ENCODE measurements at places on chromosomes 5 and 9.

- DNase-seq, result no peak
Measured at GRCh38 chr9:131824953-131825495, 85.1 kb upstream of the RAPGEF1 start.

DNA sequence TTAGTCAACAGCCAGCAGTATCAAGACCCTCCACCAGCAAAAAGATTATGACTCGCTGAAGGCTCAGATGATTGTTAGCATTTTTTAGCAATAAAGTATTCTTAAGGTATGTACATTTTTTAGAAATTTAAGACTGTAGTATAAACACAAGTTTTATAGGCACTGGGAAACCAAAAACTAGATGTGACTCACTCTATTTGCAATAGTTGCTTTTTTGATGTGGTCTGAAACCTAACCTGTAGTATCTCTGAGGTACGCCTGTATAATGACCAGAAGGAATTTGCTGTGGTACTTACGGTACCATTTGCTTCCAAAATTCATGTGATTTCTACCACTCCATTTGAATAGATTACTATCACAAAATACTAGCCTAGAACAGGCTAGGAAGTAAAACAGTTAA lies 60.8 kb downstream of the WDR41 start:
- DNase-seq, result no peak

DNA sequence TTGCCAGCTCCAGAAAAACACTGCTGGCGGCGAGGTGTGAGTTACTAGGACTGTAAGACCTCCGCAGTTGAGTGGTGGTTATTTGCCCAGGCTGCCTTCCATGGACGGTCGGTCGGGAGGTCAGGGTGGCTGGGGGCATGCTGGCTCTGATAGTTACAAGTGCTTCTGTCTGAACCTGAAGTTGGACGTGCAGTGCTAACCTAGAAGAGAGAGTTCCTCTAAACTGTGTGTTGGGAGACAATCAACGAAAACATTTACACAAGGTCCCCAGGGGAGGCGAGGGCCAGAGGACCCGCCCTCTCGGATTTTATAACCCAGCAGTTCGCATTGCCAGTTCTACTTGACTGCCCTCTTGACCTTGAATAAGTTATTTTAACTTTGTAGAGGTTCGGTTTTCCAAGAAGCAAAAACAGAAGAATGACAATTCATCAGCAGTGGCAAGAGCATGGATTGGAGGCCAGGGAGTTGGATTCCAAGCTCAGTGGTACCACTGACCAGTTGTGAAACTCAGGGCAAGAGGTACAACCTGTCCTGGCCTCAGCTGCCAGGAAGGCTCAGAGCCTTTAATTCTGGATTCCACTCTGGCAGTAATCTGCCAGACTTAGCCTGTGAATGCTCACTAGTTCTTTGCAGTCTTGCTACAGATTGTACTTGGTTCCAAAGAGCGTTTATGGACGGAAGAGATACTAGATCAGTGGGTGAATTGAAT lies 28.7 kb upstream of the PDE8B start:
- no peak for DNase-seq

DNA sequence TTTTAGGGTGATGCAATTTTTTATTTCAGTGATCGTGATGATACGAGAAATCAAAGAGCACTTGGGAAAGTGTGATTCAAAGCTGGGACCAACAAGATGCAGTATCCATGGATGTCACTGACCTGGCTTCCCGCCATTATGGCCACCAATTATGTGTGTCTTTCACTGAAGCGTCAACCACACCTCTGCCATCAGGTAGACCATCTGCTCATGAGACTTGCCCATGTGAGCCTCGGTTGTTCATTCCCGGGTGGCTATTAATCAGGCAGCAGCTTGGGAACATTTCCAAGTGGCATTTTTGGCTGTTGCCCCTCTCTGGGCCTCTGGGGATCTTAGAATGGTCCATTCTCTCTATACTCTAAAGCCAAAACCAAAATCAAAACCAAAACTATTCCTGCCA lies 436.0 kb upstream of the ADAMTSL1 start:
- no peak for DNase-seq

- DNase-seq, result no peak
Measured at GRCh38 chr9:78899006-78899405, 602.1 kb downstream of the PSAT1 start.

DNA sequence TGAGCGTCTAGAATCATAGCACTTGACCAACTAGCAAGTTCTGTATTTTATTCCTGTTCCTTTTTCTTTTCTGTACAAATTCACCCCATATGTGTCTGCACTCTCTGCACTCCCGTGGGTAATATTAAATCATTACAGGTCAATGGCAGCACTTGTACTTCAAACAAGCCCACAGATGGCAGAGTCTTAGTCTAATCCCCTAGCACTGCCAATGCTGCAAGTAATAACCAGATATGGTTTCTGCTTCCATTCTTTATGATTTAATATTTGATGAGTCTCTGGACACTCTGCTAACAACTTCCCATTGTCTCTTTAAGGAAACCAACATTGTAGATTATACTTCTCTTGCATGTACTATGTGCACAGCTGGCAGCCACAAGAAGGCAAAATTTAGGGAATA lies 343.8 kb upstream of the CHD1 start:
- peak; percentile 17 for DNase-seq

- no peak for DNase-seq
Measured at GRCh38 chr5:2651116-2651515, 100.4 kb downstream of the IRX2 start.

DNA sequence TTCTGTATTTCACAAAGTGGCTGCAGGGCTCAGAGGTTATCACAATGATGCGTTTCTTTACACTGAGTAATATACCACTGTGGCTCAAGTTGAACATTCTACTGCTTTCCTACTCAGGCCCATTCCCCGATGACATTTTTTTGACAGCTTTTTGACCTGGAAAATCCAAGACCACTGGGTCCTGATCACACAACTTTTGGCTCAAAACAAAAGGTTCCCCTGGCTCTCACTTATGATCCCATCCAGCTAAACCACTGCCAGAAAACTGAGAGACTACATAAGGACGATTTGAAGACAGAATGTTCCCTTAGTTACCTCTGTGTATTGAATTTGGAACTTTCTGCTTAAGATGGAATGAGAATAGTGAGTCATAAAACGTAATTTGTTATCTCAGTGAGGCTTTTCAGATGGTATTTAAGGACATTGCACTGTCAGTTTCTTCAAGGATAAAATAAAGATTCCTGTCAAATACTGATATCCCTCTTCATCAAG lies 78.0 kb upstream of the FBXL7 start:
- DNase-seq, result no peak

GRCh38 chr5:167378894-167379723 lies 912.3 kb upstream of the WWC1 start:
- DNase-seq, result no peak

GRCh38 chr5:169307646-169308045 lies 6.7 kb upstream of the SLIT3 start:
- DNase-seq, result no peak

GRCh38 chr9:112035166-112035826 lies 138.7 kb downstream of the UGCG start:
- DNase-seq, result no peak

GRCh38 chr5:156359476-156359875 lies 32.5 kb downstream of the SGCD start:
- DNase-seq, result no peak

GRCh38 chr9:6356904-6357303 lies 28.7 kb downstream of the TPD52L3 start:
- DNase-seq, result no peak

GRCh38 chr9:83935276-83935935 lies 14.2 kb upstream of the KIF27 start:
- DNase-seq, result peak; percentile 3

- DNase-seq, result peak; percentile 76
Measured at GRCh38 chr5:143168921-143169810, 234.3 kb downstream of the NR3C1 start.

DNA sequence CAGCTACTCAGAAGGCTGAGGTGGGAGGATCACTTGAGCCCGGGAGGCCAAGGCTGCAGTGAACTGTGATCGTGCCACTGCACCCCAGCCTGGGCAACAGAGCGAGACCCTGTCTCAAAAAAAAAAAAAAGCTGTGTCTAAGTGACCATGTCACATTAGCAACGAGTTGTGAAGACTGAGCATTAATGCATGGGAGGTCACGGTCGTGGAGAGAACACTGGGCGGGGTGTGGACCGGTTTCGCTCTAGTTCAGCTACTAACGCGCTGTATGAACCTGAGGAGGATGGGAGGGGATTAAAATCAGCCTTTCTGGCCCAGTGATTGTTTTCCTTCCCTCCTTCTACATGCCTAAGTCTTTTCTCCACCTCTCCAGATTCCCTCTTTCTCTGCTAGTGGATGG lies 56.7 kb upstream of the CARTPT start:
- DNase-seq, result no peak

DNA sequence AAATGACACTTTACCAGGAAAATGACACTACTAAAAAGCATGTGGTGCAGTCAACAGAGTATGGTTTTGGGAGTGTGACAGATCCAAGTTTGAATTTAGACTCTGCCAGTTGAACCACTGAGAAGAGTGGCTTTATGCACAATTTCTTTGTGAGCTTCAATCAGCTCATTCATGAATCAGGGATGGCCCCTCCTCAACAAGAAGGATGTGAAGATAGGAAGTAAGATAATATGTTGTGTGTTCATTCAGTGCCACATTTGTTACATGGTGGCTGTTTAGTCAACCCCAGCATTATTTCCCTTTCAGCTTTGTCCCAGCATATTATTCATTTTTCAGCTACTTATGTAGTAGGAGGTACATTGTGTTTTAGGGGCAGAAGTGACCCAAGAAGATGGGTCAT lies 140.1 kb downstream of the TLE4 start:
- DNase-seq, result no peak

DNA sequence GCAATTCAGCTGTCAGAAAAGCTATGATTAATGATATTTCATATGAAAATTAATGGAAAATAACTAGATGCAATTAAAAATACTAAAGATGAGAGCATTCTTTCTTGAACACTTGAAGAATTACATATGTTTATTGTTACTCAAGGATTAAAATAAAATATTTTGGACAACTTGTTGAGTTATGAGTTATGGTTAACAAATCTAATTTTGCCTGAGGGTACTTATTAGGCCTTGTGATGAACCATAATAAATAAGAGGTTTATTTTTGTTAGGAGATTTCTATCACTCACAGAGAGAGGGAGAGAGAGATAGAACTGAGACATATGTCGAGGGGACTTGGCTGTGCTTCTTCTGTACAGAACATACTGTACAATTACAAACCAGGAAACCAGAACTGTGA lies 183.7 kb downstream of the ISL1 start:
- no peak for DNase-seq

- DNase-seq, result no peak
Measured at GRCh38 chr9:17065062-17065461, 69.8 kb upstream of the CNTLN start.

GRCh38 chr9:27569406-27569805 lies 3.9 kb downstream of the C9orf72 start:
- no peak for DNase-seq

- DNase-seq, result no peak
Measured at GRCh38 chr5:59767681-59768151, 125.8 kb downstream of the PDE4D start.

GRCh38 chr9:105457560-105458294 lies 9.9 kb downstream of the FSD1L start:
- DNase-seq, result no peak

DNA sequence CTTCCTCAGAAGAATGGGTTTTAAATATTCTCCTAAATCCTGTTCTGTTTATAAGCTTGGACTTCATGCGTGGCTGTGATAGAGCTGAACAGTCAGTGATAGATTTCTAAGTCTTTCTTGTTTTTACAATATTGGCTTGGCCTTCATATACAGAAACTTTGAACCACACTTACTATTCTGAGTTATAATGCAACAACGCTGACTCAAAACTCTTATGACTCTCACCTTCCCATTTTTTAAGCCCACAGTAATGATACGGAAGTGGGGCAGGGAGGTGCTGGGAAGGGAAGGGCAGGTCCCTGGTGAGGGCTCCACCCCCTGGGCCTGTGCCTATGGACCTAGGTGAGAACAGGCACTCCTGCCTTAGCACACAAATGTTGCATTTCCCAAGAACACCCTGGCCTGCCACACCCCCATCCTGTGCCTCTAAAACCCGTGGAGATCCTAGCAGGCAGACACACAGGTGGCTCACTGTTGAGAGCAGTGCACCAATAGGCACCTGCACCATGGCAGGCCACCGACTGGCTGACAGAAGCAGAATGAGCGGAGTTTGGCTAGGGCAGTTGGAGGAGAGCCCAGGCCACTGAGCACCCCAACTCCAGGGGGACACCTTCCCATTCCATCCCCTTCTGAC lies 376.7 kb downstream of the GABRG2 start:
- no peak for DNase-seq

GRCh38 chr5:10563110-10563944 lies 543 bp upstream of the ANKRD33B start:
- DNase-seq, result peak; percentile 28

GRCh38 chr9:132742821-132743311 lies 72.6 kb downstream of the GTF3C4 start:
- no peak for DNase-seq

GRCh38 chr5:150946351-150946905 lies 41.6 kb upstream of the ZNF300 start:
- DNase-seq, result peak; percentile 97

DNA sequence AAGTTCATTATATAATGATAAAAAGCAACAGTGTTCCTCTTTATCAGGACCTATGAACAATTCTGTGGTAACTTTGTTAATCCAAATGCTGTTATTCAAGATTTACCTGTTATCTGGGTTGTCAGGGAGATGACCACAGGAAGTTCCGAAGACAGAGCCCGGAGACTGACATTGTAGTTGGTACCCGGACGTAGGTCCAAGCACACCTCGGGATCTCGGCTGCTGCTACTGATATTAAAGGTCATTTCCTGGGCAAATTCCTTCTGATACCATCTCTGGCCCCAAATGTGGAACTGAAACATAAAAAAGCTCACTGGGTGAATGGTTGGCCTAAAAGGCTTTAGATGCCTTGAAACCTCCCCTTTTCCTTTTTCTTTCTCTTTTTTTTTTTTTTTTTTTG lies 96.7 kb downstream of the SUSD1 start:
- no peak for DNase-seq

DNA sequence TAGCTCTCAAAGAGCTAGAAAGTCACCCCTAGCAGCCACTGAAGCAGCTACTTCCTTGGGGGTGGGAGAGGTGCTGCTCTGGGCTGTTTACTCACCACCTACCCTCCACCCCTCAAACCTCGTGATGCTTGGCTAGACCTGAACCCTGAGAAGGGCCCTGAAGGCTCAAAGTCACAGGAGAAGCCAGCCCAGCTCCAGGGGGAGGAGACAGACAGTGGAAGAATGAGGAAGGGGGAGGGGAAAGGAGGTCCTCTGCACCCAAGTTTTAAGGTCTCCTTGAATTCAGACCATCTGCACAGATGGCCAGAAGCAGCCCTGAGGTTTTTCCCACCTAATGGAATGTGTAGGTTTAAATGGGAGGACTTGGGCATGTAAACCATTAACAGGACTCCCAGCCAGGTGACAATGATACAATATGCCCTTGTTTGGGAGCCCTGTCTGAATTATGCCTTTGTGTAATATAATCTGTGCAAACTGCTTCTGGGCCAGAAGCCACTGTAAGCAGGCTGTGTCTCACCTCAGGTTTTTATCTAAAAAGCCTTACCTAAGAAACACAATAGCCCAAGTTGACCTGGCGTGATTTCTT lies 180.5 kb downstream of the PIK3R1 start:
- DNase-seq, result no peak
